ENCODE measurements at places on chromosomes 1 and 21. TPM values are rescaled to one million over a fixed set of nuclear protein-coding genes. Genes with fewer than 3 reads are reported as not detected.

DNA sequence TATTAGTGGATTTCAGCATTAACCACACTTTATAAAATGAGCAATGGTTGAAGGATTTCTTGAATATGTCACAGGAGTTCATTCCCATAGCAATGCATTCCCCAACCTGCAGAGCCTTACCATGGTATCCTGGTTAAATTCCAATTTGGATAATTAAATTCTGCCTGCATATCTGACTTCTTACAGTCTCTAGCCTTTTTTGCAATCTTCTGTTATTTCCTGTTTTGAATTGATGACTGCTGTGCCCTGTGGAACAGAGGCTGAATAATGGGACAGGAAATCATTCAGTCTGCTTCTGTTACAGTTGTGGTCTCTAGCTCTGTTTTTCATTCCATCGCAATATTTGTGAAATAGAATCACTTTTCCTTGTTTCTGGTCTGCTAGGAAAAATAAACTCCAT is 1823.9 kb downstream of the PLA2G4A start:
- DNase-seq: no peak

- DNase-seq: no peak
Observed at GRCh38 chr21:35988416-35989137, 71.7 kb downstream of the SETD4 start.

DNA sequence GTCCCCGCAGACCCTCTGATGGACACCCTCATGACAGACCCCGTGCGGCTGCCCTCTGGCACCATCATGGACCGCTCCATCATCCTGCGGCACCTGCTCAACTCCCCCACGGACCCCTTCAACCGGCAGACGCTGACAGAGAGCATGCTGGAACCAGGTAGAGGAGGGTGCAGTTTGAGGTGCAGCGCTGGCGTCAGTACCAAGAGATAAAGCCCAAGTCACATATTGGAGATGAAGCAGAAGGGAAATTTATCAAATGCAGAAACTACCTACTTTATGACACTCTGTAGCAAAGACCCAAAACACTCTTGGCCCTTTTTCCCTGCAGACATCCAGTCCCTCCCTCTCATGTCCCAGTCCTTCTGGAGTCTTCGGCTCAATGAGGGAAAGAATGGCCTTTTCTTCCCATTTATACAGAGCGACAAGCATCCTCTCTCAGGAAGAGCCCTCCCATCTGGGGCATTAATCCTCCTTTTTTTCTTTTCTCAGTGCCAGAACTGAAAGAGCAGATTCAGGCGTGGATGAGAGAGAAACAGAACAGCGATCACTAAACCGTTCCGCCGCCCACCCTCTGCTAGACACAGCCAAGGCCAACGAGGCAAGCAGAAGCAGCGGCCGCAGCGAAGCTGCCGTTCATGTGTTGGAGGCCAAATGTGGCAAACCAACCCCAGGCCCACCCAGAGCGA is 30.8 kb upstream of the KIF1B start:
- no peak for DNase-seq

TCHH gene
- not detected for total RNA-seq

OR2M7 gene
- total RNA-seq: not detected
